ENCODE measurements at places on chromosomes 4 and X. TPM values are rescaled to one million over a fixed set of nuclear protein-coding genes. Genes with fewer than 3 reads are reported as not detected.

Gene MAGEA12
- 0.23 TPM for total RNA-seq

Gene MAGEC1
- total RNA-seq = not detected

Gene CXCL9
- total RNA-seq = not detected

Gene NLGN4X
- total RNA-seq = not detected

Gene GUCY1A1
- 9.3 TPM for total RNA-seq

Gene SLITRK2
- total RNA-seq = not detected

Gene MAGEA9B
- total RNA-seq = not detected

Gene SPANXA1
- total RNA-seq = not detected

Gene RADX
- 0.18 TPM for total RNA-seq

Gene CC2D2A
- total RNA-seq = 13.1 TPM

Gene TBX22
- total RNA-seq = not detected

Gene PNMA3
- not detected for total RNA-seq

Gene TCP11X2
- not detected for total RNA-seq

Gene QRFPR
- total RNA-seq = not detected

Gene FOXR2
- not detected for total RNA-seq

Gene MAP3K15
- total RNA-seq = 3.4 TPM

Gene SMIM10
- not detected for total RNA-seq

Gene C1QTNF7
- total RNA-seq = not detected

Gene JADE1
- 10.8 TPM for total RNA-seq

Gene GATA1
- not detected for total RNA-seq

Gene TSPAN5
- 50.3 TPM for total RNA-seq

Gene MUC7
- not detected for total RNA-seq

Gene PPEF2
- not detected for total RNA-seq

Gene ANAPC4
- 14.5 TPM for total RNA-seq

Gene RTL3
- not detected for total RNA-seq

Gene PCDH11X
- total RNA-seq = not detected

Gene SULT1B1
- 0.04 TPM for total RNA-seq

Gene RAB40A
- not detected for total RNA-seq

Gene OTUD5
- 41.4 TPM for total RNA-seq

Gene NWD2
- under 0.01 TPM for total RNA-seq

Gene SYP
- 0.47 TPM for total RNA-seq

Gene COMMD8
- total RNA-seq = 9.5 TPM

Gene SFRP2
- not detected for total RNA-seq

Gene GRPR
- total RNA-seq = 26.5 TPM

Gene TEX13B
- total RNA-seq = not detected

Gene CACNA1F
- total RNA-seq = not detected

Gene FGFR3
- total RNA-seq = 0.11 TPM

Gene JAKMIP1
- 0.75 TPM for total RNA-seq

Gene DIPK2B
- total RNA-seq = 0.40 TPM

Gene IL9R
- not detected for total RNA-seq

Data from PC-3 (cell line).